Liver (tissue), 10 donors: ENCODE measurements at places on chromosomes 5 and 9. TPM values are rescaled to one million over a fixed set of nuclear protein-coding genes. Genes with fewer than 3 reads are reported as not detected.

GRCh38 chr9:7045361-7045760 is 287.6 kb downstream of the KDM4C start:
- DNase-seq: no peak

DNA sequence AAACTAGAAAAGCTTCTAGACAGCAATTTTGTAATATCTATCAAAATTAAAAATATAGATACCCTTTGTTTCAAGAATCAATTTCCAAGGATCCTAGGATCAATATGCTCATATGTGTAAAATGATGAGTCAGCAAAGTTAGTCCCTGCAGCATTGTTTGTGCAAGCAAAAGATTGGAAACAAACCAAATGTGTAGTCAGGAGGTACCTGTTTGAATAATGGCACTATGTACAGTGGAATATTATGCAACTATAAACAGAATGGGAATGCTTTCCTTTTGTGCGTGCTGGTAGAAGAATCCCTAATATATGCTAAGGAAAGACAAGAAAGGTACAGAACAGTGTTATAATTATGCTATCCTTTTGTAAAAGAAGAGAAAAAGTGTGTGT is 58.5 kb upstream of the PJA2 start:
- no peak for DNase-seq

- DNase-seq: peak; percentile 14
These were observed 125.7 kb downstream of the BARX1 start for GRCh38 chr9:93829271-93830011.

The TEK gene
- polyA plus RNA-seq: 2.9 TPM

The IL4 gene
- polyA plus RNA-seq: not detected

- no peak for DNase-seq
These were observed 158.5 kb upstream of the RGS7BP start for GRCh38 chr5:64347309-64347708.

GRCh38 chr5:171226864-171227263 is 82.2 kb upstream of the TLX3 start:
- DNase-seq: no peak

DNA sequence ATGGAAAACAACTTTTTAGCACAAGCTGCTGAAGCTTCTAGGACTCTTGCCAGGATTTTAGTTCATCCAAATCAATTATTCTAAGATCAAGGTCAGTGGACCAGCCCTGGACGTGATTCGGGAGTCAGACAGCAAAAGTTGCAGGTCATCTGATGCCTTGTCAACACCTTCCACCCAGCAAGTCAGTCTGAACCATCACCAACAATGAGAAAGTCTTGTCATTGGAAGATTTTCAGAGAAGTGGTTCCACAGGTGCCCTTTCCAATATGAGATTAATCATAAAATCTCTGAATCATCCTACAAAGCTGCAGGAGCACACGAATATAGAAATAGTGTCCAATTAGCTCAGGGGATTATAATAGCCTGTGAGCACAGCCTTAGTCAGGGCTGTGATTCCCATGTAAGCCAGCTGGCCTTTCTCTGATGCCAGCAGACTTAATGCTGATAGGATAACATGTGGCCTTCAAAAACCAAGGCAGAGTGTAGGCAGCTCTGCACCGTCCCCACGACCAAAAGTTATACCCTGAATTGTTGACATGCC is 445.0 kb upstream of the TRPC7 start:
- DNase-seq: no peak

DNA sequence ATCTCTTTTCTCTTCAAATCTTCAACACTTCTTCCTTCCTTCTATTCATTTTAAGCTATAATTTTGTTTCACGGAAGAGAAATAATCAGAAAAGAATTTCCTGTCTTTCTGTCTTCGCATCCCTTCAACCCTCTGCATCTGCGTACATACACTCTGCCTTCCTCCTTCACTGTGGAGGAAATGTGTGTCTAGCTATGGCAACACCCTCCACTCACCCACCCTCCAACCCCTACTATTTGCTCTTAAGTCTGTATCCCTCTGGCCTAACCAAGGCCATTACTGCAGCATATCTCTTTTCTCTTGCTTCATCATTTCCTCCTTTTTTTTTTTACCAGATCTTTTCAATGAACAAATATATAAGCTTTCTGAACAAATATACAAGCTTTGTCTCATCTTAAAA is 105.7 kb upstream of the NUDT12 start:
- DNase-seq: no peak

The HAVCR1 gene
- 0.07 TPM for polyA plus RNA-seq

DNA sequence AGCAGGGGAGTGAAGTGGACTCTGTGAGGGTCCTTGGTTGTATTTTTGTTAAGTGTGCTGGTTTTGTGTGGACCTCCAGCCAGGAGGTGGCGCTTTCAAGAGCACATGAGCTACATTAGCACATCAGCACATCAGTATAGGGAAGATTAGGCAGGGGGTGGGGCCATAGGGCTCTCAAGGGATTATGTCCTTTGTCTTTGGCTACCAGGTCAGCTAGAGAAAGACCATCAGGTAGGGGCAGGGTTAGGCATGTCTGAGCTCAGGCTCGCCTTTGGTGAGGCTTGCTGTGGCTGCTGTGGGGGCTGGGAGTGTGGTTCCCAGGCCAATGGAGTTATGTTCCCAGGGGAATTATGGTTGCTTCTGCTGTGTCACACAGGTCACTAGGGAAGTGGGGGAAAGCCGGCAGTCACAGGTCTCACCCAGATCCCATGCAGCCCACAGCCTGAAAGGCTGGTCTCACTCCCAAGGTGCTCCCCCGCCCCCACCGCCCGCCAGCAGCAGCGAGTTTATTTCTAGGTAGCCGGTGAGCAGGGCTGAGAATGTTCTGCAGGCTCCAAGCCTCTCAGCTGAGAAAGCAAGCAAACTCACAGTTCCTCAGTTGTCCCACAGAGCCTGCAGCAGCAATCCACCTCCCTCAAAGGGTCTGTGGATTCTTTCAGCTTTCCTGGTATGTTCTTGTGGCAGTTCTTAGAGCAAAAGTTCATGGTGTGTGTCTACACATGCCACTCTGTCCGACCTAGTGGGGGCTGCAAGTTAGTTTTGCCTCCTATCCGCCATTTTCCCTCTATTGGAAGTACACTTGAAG is 13.7 kb downstream of the OR1J1 start:
- no peak for DNase-seq
